ENCODE measurements at places on chromosomes 16 and 17.

DNA sequence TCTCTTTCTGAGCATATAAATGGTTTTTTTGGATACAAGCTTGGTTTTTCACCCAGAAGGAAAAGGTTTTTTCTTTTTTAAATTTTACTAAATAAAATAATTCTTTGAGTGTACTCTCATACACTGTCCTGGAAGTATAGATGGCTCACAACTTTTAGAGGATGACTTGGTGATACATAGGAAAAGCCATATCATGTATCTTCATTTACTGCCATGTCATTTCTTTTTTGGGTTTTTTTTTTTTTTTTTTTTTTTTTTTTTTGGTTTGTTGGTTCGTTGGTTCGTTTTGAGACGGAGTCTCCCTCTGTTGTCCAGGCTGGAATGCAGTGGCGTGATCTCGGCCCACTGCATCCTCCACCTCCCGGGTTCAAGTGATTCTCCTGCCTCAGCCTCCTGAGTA is 11.8 kb downstream of the OGFOD1 start:
- DNase-seq = no peak

DNA sequence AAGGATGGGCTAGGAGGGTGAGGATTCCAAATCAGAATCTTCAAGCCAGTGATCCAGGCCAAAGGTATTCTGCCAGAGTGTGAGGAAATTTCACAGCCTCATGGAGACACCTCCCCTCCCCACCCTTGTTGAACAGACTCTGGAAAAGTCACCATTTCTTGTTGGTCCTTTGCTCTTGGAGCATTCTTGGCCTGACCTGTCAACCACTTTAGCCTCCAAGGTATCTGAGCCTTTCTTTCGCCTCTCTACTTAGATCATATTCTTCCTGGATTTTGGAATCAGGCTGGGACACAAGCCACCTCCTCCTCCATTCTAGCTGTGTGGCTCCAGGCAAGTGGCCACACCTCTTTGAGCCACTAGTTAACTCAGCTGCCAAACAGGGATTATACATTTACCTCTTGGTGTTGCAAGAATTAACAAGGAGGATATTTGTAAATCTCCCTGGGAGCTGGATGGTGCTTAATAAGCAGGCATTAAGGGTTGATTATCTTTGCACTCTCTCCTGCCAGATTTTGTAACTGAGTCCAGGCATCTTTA is 193.5 kb downstream of the WWOX start:
- no peak for DNase-seq

- no peak for DNase-seq
Measured at GRCh38 chr17:73118951-73119391, 26.5 kb upstream of the SLC39A11 start.

DNA sequence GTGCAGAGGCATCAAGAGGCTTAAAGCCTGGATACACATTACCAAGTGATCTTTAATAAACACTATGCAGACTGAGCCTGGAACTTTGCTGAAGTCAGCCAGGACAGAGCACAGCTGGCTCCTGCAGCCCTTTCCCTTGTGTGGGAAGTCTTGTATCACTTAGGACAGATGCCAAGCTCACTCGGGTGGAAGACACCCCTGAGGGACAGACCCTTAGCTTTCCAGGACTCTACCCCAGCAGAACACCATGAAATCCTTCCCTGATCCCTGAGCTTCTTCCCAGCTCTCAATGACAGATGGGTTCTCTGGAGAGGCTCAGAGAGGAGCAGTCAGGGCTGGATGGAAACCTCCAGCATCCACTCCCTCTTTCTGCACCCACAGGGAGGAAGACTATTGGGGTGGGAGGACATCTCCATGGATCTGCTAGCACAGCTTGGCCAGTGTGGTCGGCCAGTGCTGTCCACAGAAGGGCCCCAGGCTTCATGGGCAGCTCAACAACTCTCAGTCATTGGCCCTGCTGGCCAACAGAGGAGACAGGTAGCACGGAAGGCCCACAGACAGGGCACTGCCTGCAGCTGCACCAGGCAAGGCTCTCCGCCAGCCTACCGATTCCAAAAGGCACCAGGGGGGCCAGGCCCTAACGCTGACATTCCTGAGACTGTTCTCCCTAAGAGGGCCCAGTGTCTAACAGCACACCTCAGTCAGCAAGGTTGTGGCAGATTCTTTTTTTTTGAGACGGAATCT is 15.9 kb downstream of the RAB5C start:
- DNase-seq = no peak

DNA sequence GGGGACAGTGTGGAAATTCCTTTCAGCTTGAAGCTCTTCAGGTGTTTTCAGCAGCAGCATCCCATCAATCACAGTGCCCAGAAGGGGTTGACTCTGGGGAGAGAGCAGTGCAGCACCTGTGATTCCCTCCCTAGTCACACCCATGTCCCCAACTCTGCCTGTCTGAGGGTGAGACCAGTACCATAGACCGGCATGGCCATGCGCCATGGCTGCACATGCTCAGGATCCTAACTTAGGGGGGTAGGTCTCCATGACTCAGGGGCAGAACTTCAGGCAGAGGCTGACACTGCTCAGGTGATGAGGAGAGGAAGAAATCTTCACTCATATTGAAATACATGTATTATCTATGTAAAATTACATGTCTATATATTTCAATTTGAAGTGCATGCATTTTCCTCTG is 19.9 kb downstream of the CES1 start:
- no peak for DNase-seq
